ENCODE measurements at places on chromosomes 3 and 15.

DNA sequence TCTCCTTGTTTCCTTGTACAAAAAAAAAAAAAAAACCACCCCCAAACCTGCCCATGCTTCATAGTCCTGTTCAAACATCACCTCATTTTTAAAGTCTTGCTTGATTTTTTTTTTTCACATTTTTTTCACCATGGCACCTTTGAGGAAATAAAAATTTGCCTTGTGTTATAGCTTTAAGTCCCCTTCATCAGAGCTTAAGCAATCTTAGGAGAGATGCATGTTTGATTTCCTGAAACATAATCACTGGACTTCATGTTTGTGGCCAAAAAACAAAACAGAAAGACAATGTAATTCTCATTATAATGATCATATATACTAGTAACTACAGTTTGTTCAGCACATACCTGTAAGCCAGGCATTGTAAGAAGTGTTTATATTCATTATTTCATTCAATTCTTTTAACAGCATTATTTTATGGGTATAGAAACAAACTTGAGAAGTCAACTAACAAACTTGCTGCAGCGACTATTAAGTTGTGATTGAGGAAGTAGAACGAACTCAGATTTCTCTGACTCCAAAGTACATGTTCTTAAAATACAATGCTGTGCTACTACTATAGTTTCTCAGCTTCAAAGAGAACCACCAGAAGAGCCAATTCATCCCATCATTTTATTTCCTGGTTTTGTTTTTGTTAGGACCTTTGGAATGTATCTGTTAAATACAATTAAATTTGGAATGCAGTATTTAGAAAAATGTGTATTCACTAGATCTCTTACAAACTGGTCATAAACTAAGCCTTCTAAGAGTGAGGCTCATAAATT lies 203.8 kb downstream of the TCF12 start:
- no peak for DNase-seq

GRCh38 chr3:52079958-52080357 lies 23.6 kb upstream of the DUSP7 start:
- DNase-seq, result no peak

DNA sequence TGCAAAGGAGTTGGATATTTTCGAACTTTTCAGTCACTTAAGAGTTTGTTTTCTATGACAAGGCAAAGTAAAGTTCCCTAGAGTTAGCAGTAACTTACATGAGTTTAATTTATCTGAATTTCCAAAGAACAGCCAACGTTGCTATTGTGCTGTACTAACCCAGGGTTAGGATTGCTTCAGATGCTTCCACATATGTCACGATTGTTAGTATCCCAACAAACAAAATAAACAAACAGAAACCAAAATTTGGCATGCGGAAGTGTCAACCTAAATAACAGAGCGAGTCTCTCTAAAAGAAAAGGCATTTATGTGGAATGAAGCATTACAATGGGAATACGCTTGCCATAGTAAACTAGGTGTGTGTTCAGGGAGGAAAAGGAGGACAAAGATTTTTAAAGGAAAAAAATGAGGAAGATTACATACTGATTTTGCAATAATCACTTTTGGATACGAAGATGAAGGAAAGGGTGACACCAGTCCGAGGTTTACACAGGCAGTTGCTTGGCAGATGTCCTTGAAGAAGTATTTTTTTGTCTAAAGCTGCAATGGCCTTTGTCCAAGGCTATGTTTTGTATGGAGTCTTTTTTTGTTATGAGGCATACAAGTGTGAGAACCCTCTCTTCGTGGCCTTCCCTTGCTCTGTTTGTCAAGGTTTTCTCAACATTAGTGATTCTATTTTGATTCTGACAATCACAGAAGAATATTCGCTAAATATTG lies 267.9 kb downstream of the GABRG3 start:
- no peak for DNase-seq

- no peak for DNase-seq
Observed at GRCh38 chr15:32091505-32092380, 61.4 kb downstream of the CHRNA7 start.

DNA sequence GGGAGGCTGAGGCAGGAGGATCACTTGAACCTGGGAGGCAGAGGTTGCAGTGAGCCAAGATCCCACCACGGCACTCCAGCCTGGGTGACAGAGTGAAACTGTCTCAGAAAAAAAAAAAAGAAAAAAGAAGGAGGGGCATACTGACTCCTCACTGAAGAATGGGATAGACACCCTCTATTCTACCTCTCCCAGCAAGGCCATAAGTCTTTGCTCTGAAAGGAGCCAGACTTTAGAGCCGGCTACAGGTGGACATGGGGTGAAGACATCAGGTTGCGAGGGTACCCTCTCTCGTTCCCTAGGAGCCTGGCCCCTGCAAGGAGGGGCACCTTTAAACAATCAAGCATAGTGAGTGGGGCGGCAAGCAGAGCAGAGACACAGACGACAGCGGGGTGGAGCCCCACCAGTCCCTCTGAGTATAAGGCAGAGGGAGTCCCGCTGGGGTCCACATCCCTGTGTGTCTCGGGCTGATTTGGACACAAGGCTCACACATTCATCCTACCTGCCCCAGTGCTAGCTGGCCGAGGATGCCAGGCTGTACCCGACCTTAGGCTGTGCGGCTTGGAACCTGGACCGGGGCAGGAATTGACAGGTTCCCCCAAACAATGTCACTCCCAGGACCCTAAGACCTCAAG lies 1.1 kb downstream of the GRAMD2A start:
- DNase-seq, result no peak

- DNase-seq, result peak; percentile 31
Observed at GRCh38 chr3:152834776-152835600, at the start of gene P2RY1. Gene P2RY1, plus strand, starts transcription at chr3:152835131. Its CDS starts 652 bp downstream, at chr3:152835783.

DNA sequence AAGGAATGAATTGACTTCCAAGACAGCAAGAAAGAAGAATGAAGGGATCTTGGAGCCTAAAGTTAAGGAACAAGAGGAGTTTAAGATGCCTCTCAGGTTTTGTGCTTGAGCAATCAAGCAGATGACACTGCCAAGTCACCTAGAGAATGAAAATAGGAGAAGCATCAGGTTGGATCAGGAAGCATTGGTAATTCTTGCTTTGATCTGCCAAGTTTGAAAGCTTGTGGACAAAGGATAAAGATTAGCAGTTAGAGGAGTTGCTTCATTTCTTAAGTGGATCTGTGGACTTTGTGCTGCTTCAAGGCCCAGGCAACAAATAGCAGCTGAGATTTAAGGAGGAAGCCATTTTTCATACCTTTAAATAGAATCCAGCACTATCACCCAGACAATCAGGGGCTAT lies 35.6 kb downstream of the FRMD5 start:
- no peak for DNase-seq

DNA sequence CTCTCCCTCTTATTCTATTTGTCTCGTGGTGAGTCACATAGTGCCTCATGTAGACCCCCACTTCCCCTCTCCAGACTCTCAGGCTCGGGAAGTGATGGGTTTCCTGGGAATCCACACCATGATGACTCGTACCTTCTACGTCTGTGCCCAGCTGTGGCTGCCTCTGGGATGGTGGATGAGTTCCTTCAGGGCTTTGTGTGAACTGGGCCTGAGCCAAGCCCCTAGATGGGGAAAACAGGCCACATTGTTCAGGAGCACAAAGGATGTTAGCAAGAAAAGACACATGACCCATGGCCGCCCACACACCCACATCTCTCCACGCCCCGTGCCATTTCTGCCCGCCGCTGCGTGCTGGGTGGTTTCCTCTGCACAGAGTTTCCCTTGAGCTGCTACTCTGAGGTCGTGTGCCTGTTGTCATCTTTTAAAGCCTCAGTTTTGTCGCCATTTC lies 10.5 kb downstream of the ISG20 start:
- peak; percentile 72 for DNase-seq

- no peak for DNase-seq
Observed at GRCh38 chr3:127431066-127431465, 143.2 kb upstream of the PRR20G start.

GRCh38 chr3:138890555-138891187 lies 55.9 kb upstream of the PIK3CB start:
- no peak for DNase-seq

- DNase-seq, result no peak
Observed at GRCh38 chr3:194067949-194068362, 68.0 kb upstream of the HES1 start.

DNA sequence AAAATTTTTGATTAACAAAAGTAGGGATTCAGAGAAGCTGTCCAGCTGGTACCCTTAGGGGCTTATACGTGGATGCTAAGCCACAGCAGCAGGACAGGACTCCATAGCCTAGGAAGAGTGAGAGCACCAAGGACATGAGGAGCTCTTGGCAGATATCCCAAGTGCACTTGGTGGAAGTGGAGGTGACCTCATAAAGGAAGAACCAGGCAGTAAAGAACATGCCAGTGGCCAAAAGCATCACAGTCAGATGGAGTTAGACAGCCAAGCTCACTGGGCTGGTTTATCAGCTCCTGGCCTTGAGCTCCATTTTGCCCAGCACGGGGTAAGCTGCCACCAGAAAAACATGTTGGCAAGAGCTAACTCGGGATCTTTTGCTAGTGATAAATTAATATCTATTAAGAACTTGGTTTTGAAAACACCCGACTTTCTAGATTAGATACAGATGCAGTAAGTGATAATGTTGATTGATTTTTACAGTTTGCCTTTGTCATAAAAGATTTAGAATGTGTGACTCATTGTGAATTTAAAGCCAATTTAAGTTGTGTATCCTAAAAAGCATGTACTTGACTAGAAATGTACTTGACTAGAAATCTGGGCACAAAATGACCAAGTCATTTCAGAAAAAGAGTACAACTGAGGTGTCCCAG lies 108.0 kb downstream of the CMSS1 start:
- DNase-seq, result no peak

GRCh38 chr15:52178765-52179164 lies 12.4 kb downstream of the GNB5 start:
- no peak for DNase-seq

- DNase-seq, result no peak
Observed at GRCh38 chr3:100796556-100796955, 87.3 kb downstream of the TFG start.

DNA sequence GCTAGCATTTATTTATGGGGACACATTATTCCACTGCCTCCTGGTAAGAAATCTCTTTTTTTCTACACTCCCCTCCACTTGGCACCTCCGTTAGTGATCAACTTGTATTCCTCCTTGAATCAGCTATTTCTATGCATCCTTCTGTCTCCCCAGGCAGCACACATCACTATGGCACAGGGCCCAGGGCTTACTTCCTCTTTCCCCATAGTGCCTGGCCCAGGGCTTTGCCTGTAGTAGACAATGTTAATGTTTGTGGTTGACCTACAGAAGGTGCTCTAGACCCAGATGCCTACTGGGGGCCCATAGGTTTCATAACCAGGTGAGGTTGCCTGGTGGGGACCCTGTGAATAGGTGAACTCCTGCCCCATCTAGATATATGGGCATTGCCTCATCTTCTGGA lies 44.9 kb downstream of the EPHB1 start:
- DNase-seq, result no peak

DNA sequence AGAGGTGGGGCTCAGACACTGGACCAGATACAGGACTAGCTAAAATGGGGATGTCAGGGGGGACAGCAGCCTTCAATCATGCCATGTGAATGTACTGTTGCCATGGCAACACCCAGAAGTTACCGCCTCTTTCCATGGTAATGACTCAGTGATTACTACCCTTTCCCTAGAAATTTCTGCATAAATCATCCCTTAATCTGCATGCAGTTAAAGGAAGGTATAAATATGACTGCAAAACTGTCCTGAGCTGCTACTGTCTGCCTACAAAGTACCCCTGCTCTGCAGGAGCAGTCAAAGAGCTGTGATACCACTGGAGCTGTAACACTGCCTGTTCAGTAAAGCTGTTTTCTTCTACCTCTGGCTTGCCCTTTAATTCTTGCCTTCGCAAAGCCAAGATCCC lies 168.2 kb downstream of the PEAK1 start:
- no peak for DNase-seq

- no peak for DNase-seq
Observed at GRCh38 chr3:31448035-31448881, 84.5 kb upstream of the STT3B start.

GRCh38 chr3:43410592-43410991 lies 124.3 kb downstream of the SNRK start:
- DNase-seq, result no peak

DNA sequence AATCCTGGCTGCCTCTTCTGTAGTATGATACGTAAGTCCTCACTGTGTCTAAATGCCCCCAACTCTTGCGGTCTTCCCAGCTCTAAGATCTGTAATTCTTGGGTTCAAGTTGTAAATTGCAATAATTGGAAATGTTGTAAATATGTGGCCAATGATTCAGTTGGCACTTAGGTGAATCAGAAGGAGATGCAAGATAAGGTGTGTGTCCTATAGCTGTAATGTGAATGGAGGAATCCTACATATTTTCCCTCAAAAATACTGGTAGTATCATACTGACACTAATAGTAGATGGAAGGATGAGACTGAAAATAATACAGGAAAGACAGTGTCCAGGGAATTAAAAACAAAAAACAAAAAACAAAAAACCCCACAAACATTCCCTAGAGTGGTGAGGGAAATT lies 3.5 kb upstream of the ST3GAL6 start:
- DNase-seq, result no peak

DNA sequence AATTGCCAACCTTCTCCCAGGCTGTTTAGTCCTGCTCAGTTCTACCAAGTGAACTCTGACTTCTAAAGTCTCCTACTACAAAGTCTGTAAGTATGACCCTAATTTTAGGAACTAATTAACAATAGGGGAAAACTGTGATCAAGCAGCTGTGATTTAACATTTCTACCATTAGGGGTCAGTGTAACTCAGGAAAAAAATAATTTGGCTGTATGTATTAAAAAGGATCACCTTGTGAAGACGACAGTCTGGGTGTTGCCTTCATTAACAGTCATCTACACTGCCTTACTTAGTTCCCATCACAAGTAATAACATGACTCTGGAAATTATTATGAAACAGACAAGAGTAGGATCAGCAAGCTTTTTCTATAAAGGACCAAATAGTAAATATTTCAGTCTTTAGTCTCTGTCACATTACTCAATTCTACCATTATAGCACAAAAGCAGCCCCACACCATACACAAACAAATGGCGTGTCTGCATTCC lies 4.2 kb upstream of the NPHP3 start:
- DNase-seq, result no peak

DNA sequence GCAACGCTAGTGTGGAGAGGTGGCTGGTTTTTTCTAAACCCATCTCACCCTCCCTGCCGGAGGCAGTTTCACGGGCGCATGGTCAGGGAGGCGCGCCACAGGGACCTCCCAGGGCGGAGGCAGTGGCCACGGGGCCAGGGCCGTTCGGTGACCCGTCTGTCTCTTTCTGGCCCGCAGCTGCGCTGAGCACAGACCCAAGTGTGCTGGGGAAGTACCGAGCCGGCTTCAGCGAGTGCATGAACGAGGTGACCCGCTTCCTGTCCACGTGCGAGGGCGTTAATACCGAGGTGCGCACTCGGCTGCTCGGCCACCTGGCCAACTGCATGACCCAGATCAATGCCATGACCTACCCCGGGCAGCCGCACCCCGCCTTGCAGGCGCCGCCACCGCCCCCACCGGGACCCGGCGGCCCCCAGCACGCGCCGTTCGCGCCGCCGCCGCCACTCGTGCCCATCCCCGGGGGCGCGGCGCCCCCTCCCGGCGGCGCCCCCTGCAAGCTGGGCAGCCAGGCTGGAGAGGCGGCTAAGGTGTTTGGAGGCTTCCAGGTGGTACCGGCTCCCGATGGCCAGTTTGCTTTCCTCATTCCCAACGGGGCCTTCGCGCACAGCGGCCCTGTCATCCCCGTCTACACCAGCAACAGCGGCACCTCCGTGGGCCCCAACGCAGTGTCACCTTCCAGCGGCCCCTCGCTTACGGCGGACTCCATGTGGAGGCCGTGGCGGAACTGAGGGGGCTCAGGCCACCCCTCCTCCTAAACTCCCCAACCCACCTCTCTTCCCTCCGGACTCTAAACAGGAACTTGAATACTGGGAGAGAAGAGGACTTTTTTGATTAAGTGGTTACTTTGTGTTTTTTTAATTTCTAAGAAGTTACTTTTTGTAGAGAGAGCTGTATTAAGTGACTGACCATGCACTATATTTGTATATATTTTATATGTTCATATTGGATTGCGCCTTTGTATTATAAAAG lies 1.8 kb downstream of the HES1 start:
- DNase-seq, result peak; percentile 39

All from stimulated activated CD4-positive, alpha-beta T cell treated with anti-CD3 and anti-CD28 coated beads, Interleukin-12 subunit alpha, Interleukin-12 subunit beta, amount 100 ng/mL, for 24 hours (primary cell).